ENCODE measurements at places on chromosomes 4 and X.

DNA sequence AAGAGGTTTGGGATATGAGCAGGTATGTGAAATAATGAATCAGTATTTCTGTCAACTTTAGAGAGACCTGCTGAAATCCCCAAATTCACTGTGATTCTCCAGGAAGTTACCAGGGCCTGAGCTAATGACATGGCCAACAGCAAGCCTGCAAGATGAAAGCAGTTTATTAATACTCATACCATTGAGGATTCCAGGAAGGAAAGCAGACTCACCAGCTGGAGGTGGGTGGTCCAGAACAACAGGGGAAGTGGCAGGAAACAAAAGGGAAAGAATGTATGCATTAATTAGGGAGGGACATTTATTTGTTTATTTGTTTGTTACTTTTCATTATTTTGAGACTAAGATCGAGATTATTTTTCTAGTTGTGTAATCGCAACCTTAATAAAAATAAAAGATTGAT, 196.6 kb upstream of the AGA start:
- DNase-seq: no peak

DNA sequence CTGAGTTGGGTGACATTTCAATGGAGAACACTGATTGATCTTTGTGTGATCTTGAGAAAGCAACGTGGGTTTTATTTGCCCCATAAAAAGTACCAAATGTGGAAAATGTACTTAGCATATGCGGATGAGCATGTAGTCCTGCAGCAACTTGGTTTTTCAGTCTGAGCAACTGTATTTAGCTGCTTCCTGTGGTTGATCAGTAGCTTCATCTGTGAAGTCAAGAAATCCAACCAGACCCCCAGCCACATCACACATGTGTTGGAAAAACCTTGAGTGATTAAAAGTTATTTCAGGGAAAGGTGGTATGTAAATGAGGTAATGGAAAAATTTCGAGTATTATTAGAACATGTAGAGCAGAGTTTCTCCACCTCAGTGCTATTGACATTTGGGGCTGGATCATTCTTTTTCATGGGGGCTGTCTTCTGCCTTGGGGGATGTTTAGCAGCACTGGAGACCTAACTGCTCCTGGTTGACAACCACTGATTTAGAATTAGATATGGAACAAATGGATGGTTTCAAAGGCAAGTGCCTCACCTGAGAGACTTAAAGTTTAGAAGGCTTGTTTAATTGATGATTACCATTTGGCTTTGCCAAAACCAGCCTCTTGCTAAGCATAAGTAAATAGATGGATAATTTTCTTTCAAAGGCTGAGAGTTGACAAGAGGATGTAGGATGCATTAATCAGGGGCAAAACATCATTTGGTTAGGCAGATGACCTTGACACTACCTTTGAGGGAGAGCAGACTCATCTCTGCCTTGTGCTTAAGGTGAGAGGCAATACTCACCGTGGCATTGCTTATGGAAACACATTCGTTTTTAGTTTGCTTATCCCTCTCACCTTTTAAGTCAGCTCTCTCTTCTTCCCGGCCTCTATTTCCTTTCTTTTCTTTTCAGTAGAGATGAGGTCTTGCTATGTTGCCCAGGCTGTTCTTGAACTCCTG, 193.0 kb upstream of the RPS6KA3 start:
- DNase-seq: no peak

- no peak for DNase-seq
Measured at GRCh38 chr4:146245850-146246249, 31.5 kb downstream of the REELD1 start.

- DNase-seq: no peak
Measured at GRCh38 chrX:103637604-103638338, 9.0 kb downstream of the TCEAL1 start.

DNA sequence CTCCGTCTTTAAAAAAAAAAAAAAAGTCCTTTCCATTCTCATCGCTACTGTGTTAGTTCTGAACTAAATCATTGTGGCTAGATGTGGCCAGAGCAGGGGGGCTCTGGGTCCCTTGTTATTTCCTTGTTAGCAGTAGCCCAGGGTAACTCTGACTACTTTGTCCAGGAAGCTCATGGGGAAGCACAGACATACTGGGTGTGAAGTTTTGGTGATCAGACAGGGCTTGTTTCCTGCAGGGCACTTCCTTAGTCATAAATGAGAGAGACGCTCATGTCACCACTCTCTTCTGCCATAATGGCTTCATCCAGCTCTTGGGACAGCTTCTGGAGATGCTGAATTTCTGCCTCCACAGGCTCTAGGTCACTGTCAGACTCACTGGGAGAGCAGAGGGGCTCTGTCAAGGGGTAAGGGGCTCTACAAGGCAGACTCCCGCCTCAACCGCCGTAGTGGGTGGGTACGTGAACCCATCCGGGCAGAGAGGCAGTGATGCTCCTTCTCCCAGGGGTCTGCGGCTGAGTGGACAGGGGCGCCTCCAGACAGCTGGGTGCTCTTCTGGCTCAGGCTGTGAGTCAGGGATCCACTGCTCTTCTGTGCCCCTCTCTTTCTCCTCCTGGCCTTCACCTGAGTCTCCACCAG, 12.9 kb downstream of the STIM2 start:
- no peak for DNase-seq

DNA sequence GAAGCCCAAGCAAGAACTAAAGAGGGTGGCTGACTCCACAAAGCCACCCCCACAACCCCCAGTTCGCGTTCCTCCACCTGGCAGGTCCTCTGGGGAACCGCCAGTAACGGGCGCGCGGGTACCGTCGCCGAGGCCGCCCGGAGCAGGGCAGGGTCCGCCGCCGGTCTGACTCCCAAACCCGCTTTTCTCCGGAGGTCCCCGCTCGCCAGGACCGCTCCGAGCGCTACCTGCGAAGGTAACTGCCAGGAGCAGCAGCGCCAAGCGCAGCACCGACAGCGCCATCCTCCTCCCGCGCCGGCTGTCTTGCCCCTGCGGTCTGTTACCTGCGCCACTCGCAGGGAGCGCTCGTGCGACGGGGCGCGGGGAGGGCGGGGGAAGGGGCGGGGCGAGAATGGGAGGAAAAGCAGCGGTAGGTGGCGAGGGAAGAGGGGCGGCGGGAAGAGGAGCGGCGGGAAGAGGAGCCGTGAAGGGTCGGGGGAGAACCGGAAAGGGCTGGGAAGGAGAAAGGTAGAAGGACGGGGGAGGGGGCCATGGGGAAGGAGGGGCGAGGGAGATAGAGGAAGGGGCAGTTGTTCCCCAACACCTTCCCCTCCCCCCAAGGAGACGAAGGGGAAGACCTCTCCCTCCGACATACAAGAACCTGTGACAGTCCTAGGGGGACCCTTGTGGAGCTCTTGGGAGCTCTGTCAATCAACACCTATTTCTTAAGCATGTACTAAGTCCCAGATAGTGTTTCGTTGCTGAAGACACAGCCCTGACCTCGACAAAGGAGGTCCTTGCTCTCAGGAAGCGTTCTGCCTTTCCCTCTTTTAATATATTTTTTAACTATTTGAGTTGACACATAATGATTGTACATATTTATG, at the start of gene SPINK2:
Gene SPINK2 (minus strand): TSS at position 321 of the 863 bp plus-strand sequence. CDS start 39 bp downstream, at position 282.
- no peak for DNase-seq

- no peak for DNase-seq
Measured at GRCh38 chrX:46686003-46686645, 72.8 kb downstream of the SLC9A7 start.

DNA sequence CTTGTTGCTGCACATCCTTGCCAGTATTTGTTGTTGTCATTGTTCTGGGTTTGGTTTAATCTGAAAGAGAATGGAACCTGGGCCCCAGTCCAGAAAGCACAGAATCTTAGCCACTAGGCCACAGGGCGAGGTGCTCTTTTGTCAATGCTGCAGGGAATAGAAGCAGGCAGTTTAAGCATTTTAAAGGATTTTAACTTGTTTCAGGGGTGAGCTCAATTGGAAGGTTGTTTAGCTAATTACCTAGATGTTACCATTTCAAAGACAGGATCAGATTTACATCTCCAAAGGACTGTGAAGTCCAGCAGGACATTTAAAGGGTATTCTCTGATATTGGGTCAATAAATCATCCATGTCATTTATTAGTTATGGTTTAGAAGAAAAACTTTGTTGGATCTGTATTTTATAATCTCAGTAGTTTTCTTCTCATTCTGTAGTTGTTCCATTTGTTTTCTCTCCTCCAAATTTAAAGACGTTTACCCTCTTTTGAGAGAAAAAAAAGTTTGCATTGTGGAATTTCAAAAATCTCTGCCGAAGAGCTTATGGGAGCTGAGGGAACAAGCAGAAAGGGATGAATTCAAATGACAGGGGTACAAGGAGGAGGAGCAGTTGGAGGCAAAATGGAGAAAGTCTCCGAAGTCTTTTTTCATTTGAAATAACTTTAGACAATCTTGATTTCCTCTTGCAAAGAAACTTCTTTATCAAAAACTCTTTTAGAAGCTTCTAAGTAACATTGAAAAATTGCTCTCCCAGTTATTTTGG, 57.5 kb upstream of the FAM47C start:
- DNase-seq: no peak

DNA sequence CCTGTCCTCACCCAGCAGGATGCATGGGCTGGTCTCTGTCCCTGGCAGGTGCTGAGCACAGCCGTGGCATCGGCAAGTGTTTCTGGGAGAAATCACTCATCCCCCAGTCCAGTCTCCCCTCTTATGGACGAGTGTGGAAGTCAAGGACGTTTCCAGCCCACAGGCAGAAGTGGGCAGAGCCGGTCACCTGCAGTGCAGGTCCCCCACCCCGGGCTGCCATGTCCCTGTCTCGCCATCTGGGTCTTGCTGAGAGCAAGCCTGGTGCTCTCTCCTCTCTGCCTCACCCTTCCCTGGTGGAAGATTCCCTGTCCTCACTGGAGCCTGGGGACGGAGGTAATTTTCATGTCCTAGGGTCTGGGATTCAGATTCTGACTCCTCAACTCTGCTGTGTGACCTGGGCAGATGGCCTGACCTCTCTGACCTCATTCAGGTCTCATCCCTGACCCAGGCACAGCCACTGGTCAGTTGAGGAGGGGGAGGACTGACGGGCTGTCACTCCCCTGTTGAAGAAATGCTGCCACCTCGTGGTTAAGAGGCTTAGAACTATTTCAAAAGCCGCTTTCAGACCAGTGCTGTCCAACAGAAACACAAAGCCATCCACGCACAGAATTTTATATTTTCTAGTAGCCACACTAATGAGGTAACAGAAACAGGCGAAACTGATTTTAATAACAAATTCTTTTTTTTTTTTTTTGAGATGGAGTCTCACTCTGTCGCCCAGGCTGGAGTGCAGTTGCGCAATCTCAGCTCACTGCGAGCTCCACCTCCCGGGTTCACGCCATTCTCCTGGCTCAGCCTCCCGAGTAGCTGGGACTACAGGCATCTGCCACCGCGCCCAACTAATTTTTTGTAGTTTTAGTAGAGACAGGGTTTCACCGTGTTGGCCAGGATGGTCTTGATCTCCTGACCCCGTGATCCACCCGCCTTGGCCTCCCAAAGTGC, 1.8 kb downstream of the CPZ start:
- DNase-seq: no peak

GRCh38 chr4:108372681-108373080, 203.9 kb upstream of the LEF1 start:
- DNase-seq: no peak

GRCh38 chr4:138591808-138592207, 349.7 kb upstream of the SLC7A11 start:
- DNase-seq: no peak

DNA sequence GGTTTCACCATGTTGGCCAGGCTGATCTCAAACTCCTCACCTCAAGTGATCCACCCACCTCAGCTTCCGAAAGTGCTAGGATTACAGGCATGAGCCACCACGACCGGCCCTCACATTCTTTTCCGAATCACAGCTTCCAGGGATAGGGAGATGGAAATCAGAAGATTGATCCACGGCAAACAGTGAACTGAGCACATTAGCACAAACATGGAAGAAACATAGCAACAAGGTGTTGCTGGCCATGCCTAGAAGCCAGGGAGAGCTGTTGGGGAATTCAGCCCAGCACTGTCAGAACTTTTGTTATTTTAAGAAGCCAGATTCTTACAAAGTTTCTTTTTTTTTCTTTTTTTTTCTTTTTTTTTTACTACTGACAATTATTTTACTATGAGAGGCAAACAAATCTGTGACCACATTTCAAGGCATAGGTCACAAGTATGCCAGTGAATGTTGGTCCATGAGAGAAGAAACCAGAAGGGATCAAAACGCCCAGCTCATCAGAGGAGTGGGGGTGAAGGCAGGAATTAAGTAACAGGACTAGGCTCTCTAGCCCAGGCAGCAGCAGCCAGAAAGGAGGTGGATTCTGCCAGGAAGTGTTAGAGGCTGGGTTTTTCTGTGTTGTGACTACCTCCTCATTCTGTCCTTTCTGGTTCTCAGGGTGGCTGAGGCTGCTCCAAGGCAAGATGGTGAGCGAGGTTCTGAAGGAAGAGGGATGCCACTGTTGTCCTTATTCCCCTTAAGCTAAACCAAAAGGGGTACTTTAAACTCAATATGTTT, 44.1 kb downstream of the TEC start:
- no peak for DNase-seq

DNA sequence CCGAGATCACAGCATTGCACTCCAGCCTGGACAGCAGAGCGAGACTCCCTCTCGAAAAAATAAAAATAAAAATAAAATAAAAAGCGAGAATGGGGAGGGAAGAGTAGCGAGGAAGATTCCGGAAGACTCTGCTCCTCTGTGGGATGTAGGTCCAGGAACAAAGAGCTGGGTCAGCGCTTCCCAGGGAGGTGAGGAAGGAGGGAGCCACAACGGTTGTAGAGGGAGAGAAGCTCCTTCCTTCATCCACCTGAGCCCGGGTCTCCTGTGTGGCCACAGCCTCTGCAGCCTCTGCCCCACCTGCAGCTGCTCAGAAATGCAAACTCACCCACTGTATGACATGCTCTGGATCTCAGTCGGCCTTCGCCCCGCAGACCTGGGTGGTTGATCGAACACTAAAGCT, 3.8 kb upstream of the PPP2R3B start:
- DNase-seq: no peak

DNA sequence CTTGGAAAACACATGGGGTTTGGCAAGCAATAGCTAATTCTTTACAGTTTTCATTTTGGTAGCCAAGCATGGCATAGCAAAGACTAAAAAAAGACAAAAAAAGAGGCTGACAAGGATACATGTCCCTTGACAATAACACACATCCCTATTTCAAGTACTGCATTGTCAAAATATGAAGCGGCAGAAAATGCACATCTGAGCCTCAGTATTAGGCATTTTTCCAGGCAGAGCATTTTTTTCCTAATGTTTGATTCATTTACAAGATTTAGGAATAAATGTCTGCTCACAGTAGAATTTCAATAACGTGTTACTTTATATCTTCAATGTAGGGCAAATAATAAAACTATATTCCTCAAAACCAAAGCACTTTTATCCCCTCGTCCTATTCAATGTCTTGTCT, 216.3 kb upstream of the PCDH18 start:
- DNase-seq: no peak

Measured in cortex of kidney (tissue), 1 donor.